ENCODE measurements at places on chromosomes 6 and 20. TPM values are rescaled to one million over a fixed set of nuclear protein-coding genes. Genes with fewer than 3 reads are reported as not detected.

Gene ZC3H12D
- 0.25 TPM for total RNA-seq

Gene BPIFB2
- not detected for total RNA-seq

Gene SNTA1
- total RNA-seq: 22.3 TPM

Gene TRIM40
- not detected for total RNA-seq

Gene RBPJL
- not detected for total RNA-seq

GRCh38 chr6:34969662-34970265 is 80.7 kb downstream of the ANKS1A start:
- peaks cover 14% of the 10 kb centered on the region for H3K4me1 ChIP-seq
- H3K27me3 ChIP-seq: no peaks in the 10 kb centered on the region
- DNase-seq: no peak
- no peak overlapping the region for H3K4me3 ChIP-seq
- no peak overlapping the region for H3K27ac ChIP-seq

GRCh38 chr6:14748679-14749078 is 497.2 kb upstream of the JARID2 start:
- DNase-seq: no peak
- H3K36me3 ChIP-seq: no peaks in the 10 kb centered on the region
- H3K4me3 ChIP-seq: no peak overlapping the region
- no peak overlapping the region for H3K27ac ChIP-seq
- peaks cover 40% of the 10 kb centered on the region for H3K4me1 ChIP-seq
- H3K27me3 ChIP-seq: no peaks in the 10 kb centered on the region

DNA sequence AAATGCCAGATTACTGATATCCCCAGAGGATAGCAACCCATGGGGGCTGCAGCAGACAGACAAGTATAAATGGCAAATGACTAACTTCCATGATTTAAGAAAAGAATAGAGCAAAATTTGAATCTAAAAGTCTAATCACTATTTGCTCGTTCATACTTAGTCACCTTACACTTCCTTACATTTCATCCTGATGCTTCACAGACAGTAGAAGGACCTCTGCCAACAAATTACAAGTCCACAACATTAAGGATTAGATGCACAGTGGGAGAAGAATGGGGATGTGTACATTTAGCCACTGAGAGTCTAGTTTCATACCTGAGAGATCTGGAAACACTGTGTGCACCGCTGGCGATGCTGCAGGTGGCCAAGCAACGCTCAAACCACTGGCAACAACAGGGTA is 72.4 kb downstream of the FYN start:
- H3K27me3 ChIP-seq: no peaks in the 10 kb centered on the region
- no peak overlapping the region for H3K4me3 ChIP-seq
- H3K27ac ChIP-seq: no peak overlapping the region
- no peaks in the 10 kb centered on the region for H3K36me3 ChIP-seq
- peaks cover 43% of the 10 kb centered on the region for H3K4me1 ChIP-seq

DNA sequence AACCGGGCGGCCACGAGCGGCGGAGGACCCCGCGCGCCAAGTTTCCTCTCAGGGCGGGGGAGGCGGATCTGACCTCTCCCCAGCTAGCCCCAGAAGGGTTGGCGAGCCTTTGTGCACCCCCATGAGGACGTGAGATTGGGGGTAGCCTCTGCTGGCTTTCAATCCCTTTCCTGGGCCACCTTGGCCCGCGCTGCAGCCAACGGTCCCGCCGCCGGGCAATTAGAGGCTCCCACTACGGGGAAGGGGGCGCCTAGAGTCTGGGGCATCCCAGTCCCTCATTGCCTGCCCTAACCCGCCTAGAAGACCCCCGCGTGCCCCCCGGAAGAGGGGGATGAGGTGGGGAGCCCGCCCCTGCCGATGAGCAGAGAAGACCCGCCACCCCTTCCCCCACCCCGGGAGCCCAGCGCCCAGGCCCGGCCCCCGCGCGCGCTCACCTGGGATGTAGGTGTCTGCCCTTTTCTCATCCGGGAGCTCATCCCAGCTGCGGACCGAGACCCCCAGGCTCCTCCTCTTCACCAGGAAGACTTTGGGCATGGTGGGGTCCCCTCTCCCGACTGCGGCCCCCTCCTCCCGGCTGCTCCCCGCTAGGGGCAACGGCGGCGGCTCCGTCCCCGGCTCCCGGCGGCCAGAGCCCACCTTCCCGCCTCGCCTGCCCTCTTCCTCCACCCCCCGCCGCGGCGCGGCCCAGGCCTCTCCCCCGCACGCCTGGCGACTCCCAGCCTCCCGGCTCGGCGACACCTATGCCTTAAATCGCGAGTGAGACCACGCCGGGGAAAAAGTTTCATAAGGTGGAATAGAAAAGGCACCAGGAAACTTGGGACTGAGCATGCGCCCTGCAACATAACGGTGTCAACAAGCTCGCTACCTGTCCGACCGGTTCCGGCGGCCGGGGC is at the start of gene OVOL2:
Gene OVOL2, minus strand, starts transcription at position 816 of the 893 bp plus-strand sequence. Its CDS starts 282 bp downstream, at position 534.
- no peak within 1 kb of the TSS for H3K4me3 ChIP-seq
- peaks cover 18% of the 10 kb centered on the region for H3K4me1 ChIP-seq
- no peaks in the 10 kb centered on the region for H3K36me3 ChIP-seq

DNA sequence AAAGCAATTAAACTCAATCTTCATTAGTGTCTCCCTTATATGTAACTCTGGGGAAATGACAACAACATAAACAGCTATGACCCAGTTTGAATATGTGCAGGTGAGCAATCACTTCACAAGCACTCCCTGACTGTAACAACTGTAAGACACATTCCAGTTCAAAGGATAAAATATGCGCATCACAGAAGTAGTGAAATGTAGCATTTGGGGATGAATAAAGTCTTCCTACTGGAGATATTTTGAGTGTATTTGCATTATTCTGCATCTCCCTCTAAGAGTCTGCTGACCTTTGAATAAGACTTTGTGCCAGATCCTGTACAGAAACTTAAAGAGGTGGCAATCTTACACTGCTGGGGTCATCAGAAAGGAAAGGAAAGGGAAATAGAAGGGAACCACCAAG is 179.5 kb upstream of the TBX18 start:
- no peak for DNase-seq
- H3K4me3 ChIP-seq: no peak overlapping the region
- no peaks in the 10 kb centered on the region for H3K27me3 ChIP-seq
- H3K4me1 ChIP-seq: no peaks in the 10 kb centered on the region
- no peak overlapping the region for H3K27ac ChIP-seq
- H3K36me3 ChIP-seq: no peaks in the 10 kb centered on the region

- peaks cover 5% of the 10 kb centered on the region for H3K4me1 ChIP-seq
- H3K27me3 ChIP-seq: peaks cover 19% of the 10 kb centered on the region
- peaks cover 6% of the 10 kb centered on the region for H3K36me3 ChIP-seq
- no peak overlapping the region for H3K4me3 ChIP-seq
Observed at GRCh38 chr6:34157851-34158250, 12.0 kb upstream of the GRM4 start.

GRCh38 chr6:36691011-36691410 is 6.6 kb upstream of the RAB44 start:
- H3K4me3 ChIP-seq: no peak overlapping the region
- H3K36me3 ChIP-seq: peaks cover 8% of the 10 kb centered on the region
- H3K27me3 ChIP-seq: no peaks in the 10 kb centered on the region
- DNase-seq: no peak
- H3K4me1 ChIP-seq: no peaks in the 10 kb centered on the region
- H3K27ac ChIP-seq: no peak overlapping the region

GRCh38 chr20:23587631-23588030 is 18.1 kb downstream of the CST9 start:
- no peak overlapping the region for H3K27ac ChIP-seq
- DNase-seq: no peak
- H3K4me1 ChIP-seq: no peaks in the 10 kb centered on the region
- no peaks in the 10 kb centered on the region for H3K36me3 ChIP-seq
- no peak overlapping the region for H3K4me3 ChIP-seq

DNA sequence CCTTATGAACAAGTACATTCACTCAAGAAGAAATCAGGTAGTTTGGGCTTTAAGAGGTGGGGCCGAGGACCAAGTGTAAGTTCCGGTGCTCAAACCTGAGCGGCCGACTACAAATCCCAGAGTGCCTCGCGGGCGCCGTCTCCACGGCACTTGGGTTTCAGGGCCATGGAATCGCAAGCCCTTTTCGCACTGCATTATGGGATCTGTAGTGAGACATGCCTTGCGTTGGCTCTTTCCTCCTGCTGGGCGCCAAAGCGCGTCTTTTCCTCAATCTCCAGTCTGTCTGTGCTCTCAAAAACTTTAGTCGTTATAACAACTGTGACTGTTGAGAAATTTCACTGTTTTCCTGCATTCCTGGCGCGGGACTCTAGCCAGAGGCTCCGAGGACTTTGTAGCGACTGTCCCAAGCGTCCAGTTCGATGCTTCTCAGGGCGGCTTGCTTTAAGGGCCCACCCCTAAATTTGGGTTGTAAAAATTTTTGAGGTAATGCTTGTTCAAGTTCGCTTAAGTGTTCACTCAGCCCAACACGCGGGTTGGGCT is 408 bp upstream of the FBXO9 start:
- no peaks in the 10 kb centered on the region for H3K27me3 ChIP-seq
- H3K4me3 ChIP-seq: peak overlapping the region; percentile 91
- peaks cover 47% of the 10 kb centered on the region for H3K4me1 ChIP-seq
- no peaks in the 10 kb centered on the region for H3K36me3 ChIP-seq

DNA sequence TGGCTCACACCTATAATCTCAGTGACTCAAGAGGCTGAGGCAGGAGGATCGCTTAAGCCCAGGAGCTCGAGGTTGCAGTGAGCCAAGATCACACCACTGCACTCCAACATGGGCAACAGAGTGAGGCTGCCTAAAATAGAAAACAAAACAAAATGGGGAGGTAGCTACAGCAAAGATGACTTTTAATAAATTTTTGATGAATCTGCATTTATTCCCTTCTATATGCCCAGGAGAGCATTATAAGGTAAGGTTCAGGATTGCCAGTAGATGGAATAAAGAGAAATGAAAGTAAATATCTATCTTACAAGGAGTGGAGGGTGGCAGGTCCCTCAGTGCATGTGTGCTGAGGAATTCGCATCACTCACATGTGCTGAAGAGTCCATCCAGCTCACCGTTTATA is 24.2 kb downstream of the UNC5CL start:
- no peaks in the 10 kb centered on the region for H3K4me1 ChIP-seq
- H3K27me3 ChIP-seq: peaks cover 8% of the 10 kb centered on the region
- H3K36me3 ChIP-seq: peaks cover 3% of the 10 kb centered on the region
- H3K27ac ChIP-seq: no peak overlapping the region
- H3K4me3 ChIP-seq: no peak overlapping the region

DNA sequence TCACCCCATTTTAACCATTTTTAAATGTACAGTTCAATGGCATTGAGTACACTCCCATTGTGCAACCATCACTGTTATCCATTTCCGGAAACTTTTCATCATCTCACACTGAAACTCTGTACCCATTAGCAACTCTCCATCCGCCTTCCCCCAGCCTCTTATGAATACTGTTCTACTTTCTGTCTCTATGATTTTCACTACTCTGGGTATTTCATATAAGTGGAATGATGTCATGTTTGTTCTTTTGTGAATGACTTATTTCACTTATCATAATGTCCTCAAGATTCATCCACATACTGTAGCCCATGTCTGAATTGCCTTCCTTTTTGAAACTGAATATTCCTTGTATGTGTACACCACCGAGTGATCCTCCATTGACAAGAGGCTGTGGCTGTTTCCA is 92.9 kb upstream of the TOX2 start:
- H3K27ac ChIP-seq: no peak overlapping the region
- no peak overlapping the region for H3K4me3 ChIP-seq
- DNase-seq: no peak
- peaks cover 20% of the 10 kb centered on the region for H3K27me3 ChIP-seq
- no peaks in the 10 kb centered on the region for H3K36me3 ChIP-seq
- no peaks in the 10 kb centered on the region for H3K4me1 ChIP-seq

DNA sequence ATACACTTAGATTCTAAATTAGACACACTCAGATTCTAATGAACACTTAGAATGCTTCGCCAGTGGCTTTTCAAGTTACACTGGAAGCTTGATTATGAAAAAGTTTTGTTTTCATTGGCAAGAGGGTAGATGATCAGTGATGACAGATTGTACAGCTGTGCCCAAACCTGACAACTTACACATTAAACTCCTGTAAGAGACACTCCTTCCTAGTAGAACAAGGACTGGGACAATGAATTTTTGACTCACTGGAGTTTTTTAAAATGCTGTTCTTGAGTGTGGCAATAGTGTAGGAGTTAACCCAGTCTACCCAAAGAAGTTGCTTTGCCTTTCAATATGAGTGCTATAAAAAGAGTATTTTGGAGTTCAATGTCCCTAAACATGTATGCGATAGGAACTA is 140.8 kb downstream of the SLC16A10 start:
- H3K36me3 ChIP-seq: no peaks in the 10 kb centered on the region
- H3K4me3 ChIP-seq: no peak overlapping the region
- no peaks in the 10 kb centered on the region for H3K27me3 ChIP-seq
- peaks cover 39% of the 10 kb centered on the region for H3K4me1 ChIP-seq
- no peak for DNase-seq

- H3K27me3 ChIP-seq: no peaks in the 10 kb centered on the region
- DNase-seq: no peak
- no peak overlapping the region for H3K27ac ChIP-seq
- H3K4me3 ChIP-seq: no peak overlapping the region
Observed at GRCh38 chr6:125314009-125314581, 12.3 kb upstream of the HDDC2 start.

DNA sequence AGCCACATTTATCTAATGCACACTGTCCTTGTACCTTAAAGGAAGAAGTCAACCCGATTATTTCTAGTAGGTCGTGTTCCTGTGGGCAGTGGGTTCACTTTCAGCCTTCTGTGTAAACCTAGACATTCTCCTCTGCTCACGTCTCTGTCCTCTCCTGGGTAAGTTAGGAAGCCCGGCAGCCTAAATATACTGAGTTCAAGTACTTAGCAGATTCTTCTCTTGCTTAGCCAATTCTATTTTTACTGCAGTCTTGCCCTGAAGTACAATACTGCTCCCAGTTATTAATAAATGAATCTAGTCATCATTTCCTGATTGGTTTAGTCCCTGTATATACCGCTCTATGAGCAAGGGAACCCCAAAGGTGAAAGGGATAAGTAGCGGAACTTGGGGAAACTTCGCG is 14.6 kb upstream of the GPR63 start:
- no peak overlapping the region for H3K27ac ChIP-seq
- H3K4me1 ChIP-seq: no peaks in the 10 kb centered on the region
- no peak for DNase-seq
- peaks cover 7% of the 10 kb centered on the region for H3K36me3 ChIP-seq
- no peak overlapping the region for H3K4me3 ChIP-seq
- peaks cover 23% of the 10 kb centered on the region for H3K27me3 ChIP-seq

DNA sequence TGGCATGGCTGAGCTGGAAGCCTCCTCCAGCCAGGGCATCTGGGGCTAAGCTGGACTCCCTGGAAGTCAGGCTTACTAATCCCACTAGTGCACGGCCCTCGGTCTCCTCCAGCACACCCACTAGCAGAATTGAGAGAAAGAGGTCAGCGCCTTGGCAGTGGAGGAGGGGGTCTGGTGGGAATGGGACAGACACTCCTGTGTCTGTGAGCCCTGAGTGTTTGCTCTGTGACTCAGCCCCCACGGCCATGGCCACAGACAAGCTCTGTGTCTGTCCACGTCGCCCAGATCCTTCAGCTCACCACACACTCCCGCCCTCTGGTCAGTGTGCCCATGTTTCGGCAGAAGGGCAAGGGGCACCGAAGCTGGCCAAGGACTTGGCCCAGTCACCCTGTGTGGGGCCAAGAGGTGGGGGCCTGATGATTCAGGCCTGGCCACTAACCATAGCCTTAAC is 8.8 kb downstream of the MDFI start:
- peak overlapping the region; percentile 67 for H3K27ac ChIP-seq
- DNase-seq: no peak
- H3K4me1 ChIP-seq: peaks cover 57% of the 10 kb centered on the region
- H3K27me3 ChIP-seq: no peaks in the 10 kb centered on the region
- no peak overlapping the region for H3K4me3 ChIP-seq
- H3K36me3 ChIP-seq: peaks cover 30% of the 10 kb centered on the region
